Right renal cortex interstitium (tissue), 3 donors: ENCODE measurements at places on chromosomes 11 and 22. TPM values are rescaled to one million over a fixed set of nuclear protein-coding genes. Genes with fewer than 3 reads are reported as not detected.

Gene MUC6
- 10.6 TPM for polyA plus RNA-seq

DNA sequence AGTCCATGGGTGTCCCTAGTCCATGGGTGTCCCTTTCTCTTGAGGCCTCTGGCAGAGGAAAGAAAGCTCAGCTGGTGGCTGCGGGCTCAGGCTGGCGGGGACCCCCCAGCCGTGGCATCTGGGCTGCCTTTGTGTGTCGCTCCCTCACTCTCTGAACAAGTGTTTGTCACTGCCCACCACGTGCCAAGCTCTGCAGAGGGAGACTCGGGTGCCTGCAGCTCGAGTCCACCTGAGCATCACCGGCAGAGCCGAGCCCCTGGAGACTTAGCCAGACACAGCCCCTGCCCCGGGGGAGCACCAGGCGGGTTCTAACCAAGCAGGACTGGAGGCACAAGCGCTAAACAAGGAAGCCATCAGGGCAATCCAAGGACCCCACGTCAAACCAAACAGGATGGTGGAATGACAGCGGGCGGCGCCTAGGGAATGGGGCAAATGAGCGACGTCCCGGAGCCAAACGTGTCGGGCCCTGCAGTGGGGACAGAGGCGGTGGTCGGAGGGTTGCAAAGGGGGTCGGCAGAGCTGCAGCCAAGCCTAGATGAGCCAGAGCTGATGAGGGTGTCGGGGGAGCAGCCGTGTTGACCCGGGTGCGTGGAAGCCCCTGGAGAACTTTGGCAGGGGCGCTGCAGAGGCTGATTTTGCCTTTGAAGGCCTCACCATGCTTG is 2.1 kb upstream of the GRAMD4 start:
- DNase-seq = no peak

DNA sequence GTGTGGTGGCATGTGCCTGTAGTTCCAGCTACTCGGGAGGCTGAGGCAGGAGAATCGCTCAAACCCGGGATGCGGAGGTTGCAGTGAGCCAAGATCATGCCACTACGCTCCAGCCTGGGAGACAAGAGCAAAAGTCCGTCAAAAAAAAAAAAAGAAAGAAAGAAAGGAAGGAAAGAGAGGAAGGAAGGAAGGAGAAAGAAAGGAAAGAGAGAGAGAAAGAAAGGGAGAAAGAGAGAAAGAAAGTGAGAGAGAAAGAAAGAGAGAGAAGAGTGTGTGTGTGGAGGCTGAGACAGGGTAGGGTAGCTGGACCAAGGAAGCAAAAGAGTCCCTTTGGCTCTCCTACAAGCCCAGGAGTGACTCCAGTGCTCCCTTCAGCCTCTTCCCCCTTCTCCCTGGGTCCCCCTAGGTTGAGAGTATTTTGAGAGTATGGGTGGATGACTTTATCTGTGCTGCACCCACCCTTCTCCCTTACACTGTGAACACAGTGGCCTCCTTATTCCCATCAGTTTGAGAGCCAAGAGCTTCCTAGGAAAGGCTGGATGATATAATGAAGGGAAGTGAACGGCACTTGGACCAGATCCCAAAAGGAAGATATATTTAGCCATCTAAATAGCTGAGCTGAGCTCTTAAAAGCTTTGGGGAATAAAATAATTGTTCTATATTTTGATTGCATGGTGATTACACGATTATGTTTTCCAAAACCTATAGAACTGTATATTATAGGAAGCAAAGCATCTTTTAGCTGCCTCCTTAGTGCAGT is 9.5 kb upstream of the DENND5A start:
- no peak for DNase-seq

GRCh38 chr11:6705905-6706535 is 22.9 kb upstream of the MRPL17 start:
- DNase-seq = peak; percentile 54

DNA sequence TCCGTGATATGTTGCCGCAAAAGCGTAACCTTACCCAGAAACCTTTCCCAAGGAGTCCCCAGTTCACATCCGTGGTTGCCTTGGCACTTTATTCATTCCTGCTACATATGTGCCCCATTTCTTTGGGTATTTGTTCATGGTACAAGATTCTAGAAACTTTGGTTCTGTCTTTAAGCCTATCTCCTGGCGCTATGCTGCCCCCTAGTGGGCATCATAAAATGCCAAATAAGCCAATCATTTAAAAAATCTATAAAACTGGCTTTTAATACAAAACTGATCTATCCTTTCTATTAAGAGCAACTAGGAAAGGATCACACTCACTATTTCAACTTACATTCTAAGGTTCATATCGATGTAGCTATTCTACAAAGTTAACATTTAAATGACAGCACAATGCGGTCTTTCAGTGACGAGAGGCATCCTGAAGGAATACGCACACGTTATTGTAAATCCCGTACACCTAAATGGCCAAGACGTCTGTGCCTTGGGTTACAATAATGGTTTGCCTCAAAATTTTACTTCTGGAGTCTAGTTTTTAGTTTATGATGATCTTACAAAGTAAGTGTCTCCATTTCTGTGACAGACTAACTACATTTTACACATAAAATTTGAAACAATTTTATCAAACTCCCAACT is 16.2 kb downstream of the PIWIL3 start:
- DNase-seq = peak; percentile 29

DNA sequence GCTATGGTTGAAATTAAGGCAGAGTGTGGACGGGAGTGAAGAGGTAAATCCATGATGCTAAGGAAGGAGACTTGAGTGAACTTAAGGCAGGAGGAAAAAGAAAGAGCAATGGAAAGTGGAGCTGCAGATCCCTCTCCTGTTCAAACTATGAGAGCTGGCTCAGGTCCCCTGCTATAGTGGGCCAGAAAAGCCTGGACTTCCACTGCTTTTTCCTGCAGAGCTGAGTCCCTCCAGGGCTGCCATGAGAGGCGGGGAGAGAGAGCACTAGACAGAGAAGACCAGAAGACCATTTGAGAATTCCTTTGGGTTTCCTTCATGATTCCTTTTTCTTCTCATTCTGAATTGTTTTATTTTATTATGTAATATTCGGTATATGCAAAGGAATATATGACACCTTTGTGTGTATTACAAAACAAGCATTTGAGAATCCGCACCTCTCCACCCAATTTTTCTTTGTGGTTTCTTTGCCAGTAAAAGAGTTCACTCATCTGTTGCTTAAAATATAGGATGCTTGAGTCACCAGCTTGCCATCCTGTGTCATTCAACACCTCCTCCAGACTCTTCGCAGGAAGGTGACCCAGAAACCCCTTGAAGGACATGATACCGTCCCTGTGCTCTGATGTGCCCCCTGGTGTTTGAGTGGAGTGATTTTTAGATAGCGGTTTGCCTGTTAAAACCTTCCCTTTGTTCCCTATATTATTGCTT is 24.4 kb downstream of the SREBF2 start:
- no peak for DNase-seq

GRCh38 chr11:606245-606644 is 9.5 kb downstream of the IRF7 start:
- DNase-seq = no peak

GRCh38 chr11:120909676-120910416 is 114.1 kb upstream of the TBCEL start:
- no peak for DNase-seq

DNA sequence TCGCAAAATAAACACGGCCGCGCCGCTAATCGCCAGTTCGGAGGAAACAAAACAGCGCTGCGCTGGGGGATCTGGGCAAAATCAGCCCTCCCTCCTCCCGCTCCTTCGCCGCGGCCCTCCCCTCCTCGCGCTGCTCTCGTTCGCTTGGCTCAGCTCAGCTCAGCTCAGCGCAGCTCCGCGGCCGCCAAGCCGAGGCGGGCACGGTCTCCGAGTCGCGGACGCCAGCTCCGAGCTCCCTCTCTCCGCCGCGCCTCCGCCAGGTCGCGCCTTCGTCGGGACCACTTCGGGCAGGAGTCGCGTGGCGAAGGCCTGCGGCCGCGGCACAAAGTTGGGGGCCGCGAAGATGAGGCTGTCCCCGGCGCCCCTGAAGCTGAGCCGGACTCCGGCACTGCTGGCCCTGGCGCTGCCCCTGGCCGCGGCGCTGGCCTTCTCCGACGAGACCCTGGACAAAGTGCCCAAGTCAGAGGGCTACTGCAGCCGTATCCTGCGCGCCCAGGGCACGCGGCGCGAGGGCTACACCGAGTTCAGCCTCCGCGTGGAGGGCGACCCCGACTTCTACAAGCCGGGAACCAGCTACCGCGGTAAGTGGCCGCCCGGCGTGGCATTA is at the start of gene SPON1:
Gene SPON1, plus strand, starts transcription at position 162 of the 607 bp plus-strand sequence. Its CDS starts 182 bp downstream, at position 344.
- no peak for DNase-seq
